A375 (cell line): ENCODE measurements at places on chromosomes 1 and 21. TPM values are rescaled to one million over a fixed set of nuclear protein-coding genes. Genes with fewer than 3 reads are reported as not detected.

HES5 gene
- total RNA-seq, result not detected in 2 replicates

CD247 gene
- 0.72 and 1.4 TPM in 2 replicates for total RNA-seq

ACTRT2 gene
- not detected in 2 replicates for total RNA-seq

KIF14 gene
- total RNA-seq, result 20.0 and 22.6 TPM in 2 replicates

KCNN3 gene
- 0.74 and 1.3 TPM in 2 replicates for total RNA-seq

FCER1G gene
- not detected in 2 replicates for total RNA-seq
